NCI-H526 treated with DMSO at 0.1 percent for 48 hours (cell line): ENCODE measurements at places on chromosomes 2 and 18.

DNA sequence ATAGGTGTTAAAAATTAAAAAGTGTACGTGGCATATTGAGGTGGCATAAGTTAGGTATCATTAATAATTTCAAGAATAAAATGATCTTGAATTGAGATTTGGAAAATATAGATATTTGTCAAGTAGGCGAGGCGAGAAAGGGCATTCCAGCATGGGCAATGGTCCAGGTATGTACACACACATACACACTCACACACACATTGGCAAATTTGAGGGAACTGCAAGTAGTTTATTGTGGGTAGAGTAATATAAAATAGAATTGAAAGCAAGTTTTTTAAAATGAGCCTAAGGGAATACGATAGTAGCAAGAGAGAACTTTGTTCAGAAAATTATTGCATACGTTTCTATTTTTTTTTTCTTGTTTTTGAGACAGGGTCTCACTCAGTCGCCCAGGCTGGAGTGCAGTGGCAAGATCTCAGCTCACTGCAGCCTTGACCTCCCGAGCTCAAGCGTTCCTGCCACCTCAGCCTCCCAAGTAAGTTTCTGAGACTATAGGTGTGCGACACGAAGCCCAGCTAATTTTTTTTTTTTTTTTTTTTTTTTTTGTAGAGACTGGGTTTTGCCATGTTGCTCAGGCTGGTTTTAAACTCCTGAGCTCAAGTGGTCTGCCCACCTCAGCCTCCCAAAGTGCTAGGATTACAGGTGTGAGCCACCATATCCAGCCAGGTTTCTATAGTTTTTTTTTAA lies 96.7 kb upstream of the SLC39A10 start:
- no peak for DNase-seq

GRCh38 chr2:103249462-103249861 lies 487.6 kb downstream of the TMEM182 start:
- DNase-seq, result no peak

DNA sequence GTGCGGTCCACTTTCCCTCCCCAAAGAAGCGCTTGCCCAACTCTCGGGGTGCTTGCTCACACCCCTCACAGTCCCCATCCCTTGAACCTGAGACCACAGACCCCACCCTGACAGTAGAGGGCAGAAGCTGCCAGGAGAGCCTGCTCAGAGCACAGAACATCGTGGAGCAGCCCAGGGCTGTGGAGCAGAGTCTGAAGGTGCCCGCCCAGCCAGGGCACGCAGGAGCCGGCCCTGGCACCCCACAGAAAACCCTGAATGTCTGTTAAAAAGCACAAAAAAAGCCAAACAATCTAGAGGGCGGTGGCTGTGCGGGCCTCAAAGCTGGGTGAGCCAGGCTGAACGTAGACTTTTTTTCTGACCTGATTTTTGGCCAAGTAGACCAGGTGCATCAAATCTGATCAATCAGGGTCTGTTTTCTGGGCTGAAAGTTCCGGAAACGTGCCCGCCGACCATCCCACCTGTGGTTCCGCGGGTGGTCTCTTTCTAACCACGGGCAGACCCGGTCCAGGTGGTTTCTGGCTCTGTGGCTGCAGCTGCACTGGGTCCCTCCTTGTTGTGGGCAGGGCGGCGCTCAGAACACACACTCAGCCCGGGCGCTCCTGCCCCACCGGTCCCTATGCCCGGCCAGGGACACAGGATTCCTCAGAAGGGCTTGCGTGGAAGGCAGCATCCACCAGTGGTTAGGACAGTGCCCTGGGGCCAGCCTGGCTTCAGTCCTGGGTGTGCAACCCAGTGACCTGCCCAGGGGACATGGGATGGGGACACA lies 66.3 kb downstream of the SLC66A2 start:
- DNase-seq, result no peak

DNA sequence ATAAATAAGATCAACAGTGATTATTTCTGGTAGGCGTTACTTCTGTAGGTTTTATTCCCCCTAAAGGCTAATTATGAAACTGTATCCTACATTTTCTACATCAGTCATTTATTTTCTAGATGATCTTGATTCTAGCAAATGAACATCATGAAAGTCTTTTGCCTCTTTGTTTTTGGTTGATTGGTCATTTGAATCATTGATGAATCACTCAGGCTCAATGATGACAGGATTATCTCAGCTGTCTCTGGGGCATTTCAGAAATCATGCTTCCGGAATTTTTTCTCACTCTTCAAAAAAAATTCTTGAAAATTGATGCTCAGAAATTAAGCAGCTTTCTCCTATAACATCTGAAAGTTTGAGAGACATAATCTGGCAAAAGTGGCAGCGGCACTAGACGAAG lies 298.9 kb upstream of the TCF4 start:
- no peak for DNase-seq

DNA sequence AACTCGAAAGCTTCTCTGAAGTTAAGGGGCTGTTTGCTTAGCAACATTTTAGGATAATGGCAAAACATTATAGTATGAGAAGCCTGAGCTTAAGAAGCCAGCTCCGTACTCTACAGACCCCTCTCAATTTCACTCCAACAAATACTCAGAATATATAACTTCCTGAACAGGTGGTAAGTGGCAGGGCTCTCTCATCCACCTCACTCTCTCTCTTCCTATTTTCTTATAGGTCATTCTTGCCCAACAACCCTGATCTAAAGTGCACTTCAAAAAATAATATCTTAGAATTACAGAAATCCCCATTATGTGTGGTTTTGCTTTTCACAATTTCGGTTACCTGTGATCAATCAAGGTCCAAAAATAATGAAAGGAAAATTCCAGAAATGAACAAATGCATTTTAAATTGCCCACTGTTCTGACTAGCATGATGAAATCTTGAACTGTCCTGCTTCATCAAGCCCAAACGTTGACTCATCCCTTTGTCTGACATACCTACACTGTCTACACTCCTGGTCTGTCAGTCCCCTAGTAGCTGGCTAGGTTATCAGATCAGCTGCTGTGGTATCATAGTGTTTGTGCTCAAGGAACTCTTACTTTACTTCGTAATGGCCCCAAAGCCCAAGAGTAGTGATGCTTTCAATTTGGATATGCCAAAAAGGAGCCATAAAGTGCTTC lies 122.8 kb upstream of the COL5A2 start:
- DNase-seq, result no peak

DNA sequence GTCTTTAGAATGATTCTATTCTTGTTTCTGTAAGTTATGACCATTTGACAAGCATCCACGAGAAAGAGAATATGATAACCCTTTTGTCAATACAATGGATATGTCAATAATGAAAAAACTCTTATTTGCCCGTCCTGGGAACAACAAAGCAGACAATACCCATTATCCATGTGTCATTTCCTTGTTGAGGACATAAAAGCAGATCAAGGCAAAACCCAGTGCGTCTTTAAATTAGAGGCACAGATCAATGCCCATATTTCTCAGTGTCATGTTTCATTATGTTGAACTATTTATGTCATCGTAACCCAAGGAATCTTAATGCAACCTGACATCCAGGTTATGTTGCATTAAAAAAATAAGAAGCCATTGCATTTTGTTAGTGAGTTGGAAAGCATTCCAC lies 365.0 kb upstream of the CELF4 start:
- no peak for DNase-seq

DNA sequence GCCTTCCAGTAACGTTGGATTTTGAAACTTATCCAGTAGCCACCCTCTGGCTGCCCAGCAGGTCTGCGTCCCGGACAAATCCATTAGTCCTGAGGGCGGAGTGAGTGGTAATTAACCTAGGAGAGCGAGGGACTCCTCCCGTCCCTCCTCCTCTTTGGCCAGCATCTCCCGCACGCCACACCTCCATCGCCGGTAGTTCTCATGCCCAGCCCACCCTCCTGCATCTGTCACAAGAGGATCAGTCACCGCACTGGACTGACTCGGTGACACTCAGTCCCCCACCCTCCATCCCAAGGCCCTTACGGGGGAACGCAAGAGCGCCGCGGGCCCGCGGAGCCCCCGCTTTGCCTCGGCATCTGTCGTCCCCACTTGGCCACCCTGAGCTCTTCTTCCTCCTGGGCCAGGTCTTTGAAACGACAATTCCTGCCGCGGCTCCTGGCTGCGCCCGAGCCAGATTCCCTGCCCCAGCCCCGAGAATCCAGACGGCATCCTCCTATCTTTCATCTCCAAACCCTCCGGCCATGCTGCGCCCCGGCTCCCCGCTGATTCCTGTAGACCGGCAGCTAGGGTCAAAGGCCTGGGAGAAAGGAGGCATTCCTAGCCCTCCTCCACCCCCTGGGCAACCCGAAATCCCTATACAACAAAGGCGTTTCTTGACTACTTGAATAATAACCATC lies 77.5 kb downstream of the EIF2AK3 start:
- no peak for DNase-seq

DNA sequence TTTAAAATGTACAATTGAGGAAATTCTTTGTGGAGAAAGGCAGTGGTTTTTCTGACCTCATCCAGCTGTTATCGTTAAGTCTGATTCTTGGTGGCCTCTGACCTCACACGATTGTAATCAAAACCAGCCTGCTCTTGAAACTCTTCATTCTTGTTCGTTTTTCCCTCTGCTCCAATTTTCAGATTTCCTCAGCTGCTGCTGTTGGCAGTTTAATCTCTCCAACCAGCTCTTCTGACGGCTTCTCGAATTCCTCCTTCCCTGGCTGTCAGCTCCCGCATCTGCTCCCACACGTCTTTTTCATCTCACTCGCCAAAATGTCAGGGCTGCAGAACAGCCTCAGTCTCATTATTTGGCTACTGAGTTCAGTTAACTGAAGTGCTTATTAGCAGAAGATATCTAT lies 136.1 kb downstream of the DCDC2C start:
- no peak for DNase-seq

DNA sequence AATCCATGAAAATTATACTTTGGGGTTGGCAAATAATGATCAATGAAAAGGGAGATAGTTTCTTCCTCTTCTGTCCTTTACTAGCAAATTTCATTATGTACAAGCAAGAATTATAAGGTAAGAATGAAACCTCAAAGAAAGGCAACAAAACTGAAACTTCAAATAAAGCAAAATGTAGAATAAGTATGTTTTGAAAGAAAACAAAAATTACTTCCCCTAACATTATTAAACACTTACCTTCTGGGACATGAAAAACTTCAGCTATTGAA lies 29.4 kb downstream of the THADA start:
- no peak for DNase-seq

- DNase-seq, result no peak
Measured at GRCh38 chr2:205343103-205343502, 339.2 kb upstream of the NRP2 start.

DNA sequence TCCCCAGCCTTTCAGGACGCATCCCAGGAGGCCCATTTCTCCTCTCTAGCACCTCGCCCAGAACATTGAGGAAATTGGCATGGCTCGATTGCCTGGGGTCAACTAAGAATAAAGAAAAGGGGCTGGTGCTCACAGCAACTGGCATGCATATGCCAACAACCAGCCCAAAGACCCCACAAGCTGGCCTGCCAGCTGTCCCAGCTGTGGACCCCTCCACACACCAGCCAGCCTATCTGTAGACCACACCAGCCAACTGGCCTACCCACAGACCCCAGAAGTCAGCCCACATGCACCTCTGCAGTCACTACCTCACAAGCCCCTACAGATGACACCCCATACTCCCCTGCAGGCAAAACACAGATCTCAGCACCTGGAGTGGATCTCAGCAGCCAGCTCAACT lies 123.8 kb upstream of the ID2 start:
- DNase-seq, result no peak

DNA sequence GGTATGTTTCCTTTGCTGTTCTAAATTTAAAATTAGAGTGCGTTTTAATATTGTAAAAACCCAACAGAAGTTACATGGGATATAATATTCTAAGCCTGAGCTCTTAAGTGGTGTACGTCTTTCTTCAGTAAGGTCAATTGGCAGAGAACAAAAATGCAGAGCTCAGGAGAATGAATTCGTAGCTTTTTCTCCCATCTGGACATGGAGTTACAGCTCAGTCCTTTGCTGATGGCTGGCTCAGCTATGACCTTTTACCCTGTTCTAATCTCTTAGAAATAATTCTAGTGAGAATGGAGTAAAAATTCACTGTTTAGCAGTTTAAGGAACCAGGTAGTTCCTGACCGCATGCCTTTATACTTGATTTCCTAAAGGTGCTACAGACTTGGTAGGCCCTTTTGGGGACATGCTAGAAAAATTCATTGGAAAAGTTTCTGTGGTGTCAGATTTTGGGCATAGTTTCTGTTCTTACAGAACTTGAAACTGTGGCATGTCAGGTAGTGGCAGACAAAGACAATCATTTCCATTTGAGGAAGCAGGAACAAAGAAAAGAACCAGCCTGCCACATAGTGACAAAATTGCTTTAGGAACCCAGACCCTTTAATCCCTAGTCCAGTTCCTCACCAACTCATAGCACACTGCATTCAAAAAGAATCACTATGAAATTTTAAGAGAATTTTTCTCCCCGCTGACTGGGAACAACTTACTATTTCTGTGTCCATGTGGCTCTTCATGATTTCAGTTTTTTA lies 566.8 kb upstream of the ZNF804A start:
- no peak for DNase-seq
